ENCODE measurements at places on chromosomes 5 and 9. TPM values are rescaled to one million over a fixed set of nuclear protein-coding genes. Genes with fewer than 3 reads are reported as not detected.

- DNase-seq: peak; percentile 93
- H3K4me1 ChIP-seq: peaks cover 9% of the 10 kb centered on the region
Observed at GRCh38 chr9:21591221-21592062, 109.3 kb upstream of the IFNE start.

DNA sequence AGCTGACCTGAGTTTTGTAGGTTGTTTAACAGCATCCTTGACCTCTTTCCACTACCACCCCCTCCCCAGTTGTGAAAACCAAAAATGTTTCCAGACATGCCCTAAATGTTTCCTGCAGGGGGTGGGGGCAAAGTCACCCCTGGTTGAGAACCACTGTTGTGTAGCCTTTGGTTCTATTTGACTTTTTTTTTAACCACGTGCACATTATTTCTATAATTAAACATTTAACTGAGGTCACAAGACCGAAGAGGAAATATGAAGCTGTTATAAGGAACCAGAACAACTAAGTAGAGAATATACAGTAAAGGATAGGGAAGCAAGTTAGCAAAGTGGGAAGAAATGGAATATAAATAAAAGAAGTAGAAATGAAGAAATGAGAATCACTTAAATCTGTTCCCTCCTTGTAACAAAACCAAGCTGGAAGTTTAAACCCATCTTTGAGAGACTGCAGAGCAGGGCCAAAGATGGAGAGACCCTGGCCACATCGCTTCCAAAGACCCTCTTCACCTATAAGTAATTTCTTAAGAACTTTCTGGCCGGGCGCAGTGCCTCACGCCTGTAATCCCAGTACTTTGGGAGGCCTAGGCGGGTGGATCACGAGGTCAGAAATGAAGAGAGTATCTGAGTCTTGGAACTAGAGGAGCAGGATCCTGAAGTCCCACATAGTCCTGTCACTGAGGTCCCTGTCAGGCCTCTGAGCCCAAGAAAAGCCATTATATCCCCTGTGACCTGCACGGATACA is 14.4 kb downstream of the SIT1 start:
- peak overlapping the region; percentile 71 for H3K27ac ChIP-seq
- H3K4me3 ChIP-seq: no peak overlapping the region
- peak; percentile 50 for DNase-seq
- H3K27me3 ChIP-seq: no peaks in the 10 kb centered on the region
- H3K36me3 ChIP-seq: no peaks in the 10 kb centered on the region

DNA sequence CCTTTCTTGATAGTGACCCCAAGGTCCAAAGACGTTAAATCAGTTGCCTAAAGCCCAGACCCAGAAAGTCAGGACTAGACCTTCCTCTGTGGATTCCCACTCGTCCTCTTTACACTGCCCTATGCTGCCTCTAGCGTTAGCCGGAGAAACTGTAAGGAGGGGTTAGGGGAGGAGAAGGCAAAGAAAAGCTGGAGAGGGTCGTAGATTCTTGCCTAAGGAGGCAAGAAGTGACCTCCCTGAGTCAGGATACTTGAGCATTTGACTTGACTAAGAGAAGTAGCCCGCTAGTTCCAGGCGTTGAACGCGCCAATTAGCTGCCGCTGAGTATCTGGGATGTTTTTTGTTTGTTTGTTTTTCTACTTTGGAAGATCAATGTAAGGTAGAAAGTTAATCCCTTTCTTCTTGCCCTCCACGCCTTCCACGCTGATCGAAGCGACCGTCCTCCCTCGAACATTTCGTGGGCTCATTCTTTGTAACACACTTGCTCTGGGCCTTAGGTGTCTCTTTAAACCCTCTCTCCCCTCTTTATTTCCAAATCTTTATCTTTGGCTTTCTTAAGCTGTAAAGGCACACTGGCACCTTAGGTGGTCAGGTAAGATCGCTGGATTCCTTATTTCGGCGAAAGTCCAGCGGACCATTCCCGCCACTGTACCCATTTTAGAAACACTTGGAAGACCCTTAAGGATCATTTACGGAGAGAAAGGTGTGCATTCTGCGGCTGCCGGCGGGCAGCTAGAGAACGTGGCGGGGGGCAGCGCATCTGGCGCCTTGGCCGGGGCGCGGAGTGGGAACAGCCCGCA is 5.1 kb upstream of the RGMB start:
- H3K27ac ChIP-seq: no peak overlapping the region
- DNase-seq: peak; percentile 48
- H3K27me3 ChIP-seq: peaks cover 54% of the 10 kb centered on the region
- peaks cover 47% of the 10 kb centered on the region for H3K4me1 ChIP-seq
- no peaks in the 10 kb centered on the region for H3K36me3 ChIP-seq

Gene ISL1
- not detected for polyA plus RNA-seq

DNA sequence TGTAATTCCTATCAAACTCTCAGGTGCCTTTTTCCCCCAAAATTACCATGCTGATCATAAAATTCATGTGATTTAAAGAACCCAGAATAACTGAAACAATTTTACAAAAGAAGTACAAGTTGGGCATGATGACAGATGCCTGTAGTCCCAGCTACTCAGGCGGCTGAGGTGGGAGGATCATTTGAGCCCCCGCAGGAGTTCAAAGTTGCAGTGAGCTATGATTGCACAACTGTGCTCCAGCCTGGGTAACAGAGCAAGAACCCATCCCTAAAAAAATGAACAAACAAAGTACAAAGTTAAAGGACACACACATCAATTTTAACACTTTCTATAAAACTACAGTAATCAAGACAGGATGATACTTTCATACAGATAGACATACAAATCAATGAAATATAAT is 97.9 kb upstream of the LPAR1 start:
- H3K4me3 ChIP-seq: no peak overlapping the region
- H3K27ac ChIP-seq: no peak overlapping the region
- H3K27me3 ChIP-seq: no peaks in the 10 kb centered on the region

- no peak overlapping the region for H3K4me3 ChIP-seq
- no peak for DNase-seq
- H3K27me3 ChIP-seq: no peaks in the 10 kb centered on the region
- H3K36me3 ChIP-seq: no peaks in the 10 kb centered on the region
Observed at GRCh38 chr5:31941151-31941755, 232.9 kb downstream of the GOLPH3 start.

All from CD14-positive monocyte (primary cell).